ENCODE measurements at places on chromosomes 5 and 9.

DNA sequence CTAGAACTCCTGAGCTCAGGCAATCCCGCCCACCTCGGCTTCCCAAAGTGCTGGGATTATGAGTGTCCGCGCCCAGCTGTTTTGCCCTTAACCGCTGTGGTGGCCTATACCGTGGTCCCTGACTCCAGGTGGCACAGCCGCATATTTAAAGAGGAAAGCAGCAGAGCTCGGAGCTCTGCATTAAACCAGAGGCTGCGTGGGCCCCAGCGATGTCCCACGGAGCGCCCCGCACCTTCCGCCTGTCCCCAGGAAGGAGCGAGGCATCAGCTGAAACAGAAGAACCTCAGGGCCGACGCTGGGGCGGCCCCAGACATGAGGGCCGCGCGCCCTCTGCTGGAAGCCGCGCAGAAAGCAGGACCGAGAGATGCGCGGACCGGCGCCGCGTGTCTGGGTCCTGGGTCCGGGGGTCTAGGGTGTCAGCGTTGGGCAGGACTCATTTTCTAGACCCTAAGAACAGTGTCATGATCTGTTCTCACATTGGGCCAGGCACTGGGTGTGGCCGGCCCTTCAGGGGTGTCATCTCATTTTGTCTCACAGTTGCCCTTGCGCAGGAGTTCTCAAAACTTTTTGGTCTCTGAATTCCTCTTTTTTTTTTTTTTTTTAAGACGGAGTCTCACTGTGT, 37.7 kb downstream of the LAMC3 start:
- DNase-seq = peak; percentile 71

GRCh38 chr9:86788456-86788855, 158.8 kb downstream of the GAS1 start:
- DNase-seq = peak; percentile 90

GRCh38 chr5:134053840-134054338, 49.1 kb upstream of the VDAC1 start:
- DNase-seq = no peak

DNA sequence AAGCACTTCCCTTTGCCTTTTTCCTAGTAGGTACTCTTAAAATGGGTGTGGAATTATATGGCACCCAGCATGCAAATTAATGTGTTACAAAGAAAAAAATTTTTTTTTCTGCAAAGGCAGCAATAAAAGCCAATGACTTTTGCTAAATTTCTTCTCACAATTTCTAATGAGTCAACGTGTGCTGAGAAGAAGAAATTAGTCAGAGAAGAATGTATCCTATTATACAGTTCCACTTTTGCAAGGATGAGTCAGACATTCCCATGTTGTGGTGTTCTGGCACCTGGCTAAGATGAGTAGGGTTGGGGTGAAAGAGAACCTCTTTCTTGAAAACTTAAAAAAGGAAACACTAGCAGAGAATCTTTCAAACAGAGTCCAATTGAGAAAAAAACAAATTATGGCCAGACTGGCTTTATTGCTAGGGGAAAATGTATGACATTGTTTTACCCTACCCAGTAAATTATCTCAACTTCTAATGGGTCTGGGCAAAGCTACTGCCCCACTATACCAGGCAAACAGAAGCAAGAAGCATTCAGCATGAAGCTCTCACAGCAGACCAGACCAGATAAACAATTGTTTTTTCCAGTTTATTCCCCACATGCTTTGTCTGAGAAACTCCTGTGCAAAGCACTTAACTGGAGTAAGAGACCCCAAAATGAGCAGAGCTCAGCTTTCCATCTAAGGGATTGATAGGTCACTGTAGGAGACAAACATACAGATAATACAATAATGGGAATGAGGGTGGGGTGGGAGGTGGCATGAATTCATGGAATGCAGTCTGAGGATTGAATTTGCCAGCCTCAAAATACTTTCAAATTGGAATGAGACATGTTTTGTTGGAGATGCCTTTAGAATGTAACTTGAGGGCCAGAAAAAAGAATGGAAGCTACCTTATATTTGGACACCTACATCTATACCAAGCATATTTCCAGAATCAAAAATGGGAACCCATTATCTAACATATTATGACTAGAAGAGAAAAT, 220.8 kb upstream of the RFX3 start:
- DNase-seq = peak; percentile 83

GRCh38 chr5:81269751-81270393, 31.5 kb upstream of the ZCCHC9 start:
- DNase-seq = no peak

- peak; percentile 47 for DNase-seq
These were observed 24.2 kb downstream of the JADE2 start for GRCh38 chr5:134549714-134550113.

- no peak for DNase-seq
These were observed 135.4 kb downstream of the RGS3 start for GRCh38 chr9:113598883-113599282.

DNA sequence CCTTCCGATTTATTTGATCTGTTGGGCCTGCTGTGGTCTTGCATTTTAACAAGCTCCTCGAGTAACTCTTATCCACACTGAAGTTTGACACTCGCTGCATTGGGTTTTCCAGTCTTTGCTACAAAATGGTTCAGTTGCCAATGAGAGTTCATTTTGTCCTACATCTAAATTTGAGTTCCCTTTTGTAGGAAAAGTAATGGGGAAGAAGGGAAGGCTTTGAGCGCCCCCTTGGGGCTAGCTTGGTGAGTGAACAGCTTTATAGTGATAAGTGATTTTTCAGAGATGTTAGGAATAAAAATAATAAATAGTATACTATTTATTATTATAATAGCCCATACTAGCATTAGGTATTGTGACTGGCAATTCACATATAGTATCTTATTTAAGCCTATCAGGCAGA, 89.9 kb upstream of the GNAQ start:
- DNase-seq = peak; percentile 81

GRCh38 chr5:157356576-157356975, 90.7 kb downstream of the CYFIP2 start:
- no peak for DNase-seq

GRCh38 chr5:83312663-83313062, 158.9 kb upstream of the VCAN start:
- DNase-seq = no peak

DNA sequence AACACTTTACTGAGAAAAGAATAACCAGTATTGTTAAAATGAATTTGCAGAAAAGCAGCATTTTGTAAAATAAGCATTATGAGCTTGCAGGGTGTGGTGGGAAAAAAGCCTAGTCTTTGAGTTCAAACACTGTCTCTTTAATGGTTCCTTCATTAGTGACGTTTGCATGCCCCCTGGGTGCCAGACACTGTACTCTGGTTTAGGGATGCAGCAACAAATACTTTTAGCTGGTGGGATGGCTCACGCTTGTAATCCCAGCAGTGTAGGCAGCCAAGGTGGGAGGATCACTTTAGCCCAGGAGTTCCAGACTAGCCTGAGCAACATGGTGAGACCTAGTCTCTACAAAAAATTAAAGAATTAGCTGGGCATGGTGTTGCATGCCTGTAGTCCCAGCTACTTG, 62.3 kb downstream of the MAST4 start:
- no peak for DNase-seq

DNA sequence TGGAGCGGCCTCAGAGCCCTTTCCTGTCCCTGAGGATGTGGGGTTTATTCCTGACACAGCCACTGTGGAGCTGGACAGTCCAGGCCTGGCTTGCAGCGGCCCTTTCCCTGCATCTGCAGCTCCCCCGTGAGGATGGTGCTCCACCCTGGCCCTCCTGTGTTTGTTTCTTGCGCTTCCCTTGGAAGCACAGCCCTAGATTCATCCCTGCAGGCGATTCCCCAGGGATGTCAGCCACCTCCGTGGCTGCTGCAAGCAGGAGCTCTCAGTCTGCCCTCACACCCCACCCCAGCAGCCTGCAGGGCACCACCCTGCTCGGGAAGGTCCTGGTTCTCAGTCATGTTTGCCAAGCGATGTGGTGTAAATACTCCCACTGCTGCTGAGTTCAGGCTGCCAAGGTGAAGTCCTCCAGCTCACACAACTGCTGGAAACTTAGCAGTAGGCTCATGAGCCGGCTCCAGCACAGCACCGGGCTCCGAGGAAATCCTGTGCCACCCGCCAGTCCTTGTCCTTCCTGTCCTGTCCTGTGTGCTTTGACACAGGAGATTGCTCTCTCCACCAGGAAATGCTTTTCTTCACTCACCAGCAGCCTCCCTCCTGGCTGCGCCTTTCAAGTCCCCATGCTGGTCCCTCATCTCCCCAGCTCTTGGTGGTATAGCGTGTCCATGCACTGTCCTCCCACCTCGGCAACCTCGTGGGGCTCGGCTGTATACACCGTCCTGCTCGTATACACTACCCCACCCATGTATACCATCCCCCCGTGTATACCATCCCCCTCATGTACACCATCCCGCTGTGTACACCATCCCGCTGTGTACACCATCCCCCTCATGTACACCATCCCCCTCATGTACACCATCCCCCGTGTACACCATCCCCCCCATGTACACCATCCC, 16.2 kb downstream of the ROPN1L start:
- DNase-seq = no peak

DNA sequence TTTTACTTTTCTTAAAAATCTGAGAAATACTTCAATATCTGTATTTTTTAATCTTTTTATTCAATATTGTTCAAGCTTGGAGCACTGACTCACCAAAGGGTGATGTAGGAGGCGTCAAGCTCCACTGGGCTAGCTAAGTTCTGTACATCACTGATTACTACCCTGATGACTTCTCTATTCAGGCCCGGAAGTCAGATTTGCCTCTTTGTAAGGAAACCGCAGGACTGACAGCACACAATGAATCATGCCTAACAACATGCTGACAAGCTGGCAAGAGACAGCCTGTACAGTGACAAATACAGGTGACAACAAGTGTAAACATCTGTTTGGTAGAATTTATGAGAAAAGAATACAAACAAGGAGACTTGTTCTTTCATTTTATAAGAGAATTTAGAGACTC, 627.9 kb upstream of the RORB start:
- peak; percentile 91 for DNase-seq

GRCh38 chr9:92961627-92962302, 14.4 kb downstream of the FGD3 start:
- DNase-seq = no peak

DNA sequence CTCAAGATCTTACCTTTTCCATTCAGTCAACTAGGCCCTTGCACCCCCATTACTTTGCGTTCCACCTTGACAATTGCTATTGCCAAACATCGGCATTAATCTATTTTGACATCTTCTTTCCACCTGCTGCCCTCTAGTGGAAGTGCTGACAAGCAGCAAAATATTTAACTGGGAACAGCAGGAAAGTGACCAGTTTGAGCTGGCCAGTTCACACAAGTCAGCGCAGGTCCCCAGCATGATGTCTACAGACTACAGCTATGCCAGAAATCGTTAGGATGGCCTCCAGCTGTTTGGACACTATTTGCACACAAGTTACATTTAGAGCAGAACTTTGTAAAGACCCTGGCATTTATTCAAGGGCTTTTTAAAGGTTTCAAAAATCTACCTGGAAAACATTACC, 160.1 kb downstream of the GHR start:
- DNase-seq = peak; percentile 83

DNA sequence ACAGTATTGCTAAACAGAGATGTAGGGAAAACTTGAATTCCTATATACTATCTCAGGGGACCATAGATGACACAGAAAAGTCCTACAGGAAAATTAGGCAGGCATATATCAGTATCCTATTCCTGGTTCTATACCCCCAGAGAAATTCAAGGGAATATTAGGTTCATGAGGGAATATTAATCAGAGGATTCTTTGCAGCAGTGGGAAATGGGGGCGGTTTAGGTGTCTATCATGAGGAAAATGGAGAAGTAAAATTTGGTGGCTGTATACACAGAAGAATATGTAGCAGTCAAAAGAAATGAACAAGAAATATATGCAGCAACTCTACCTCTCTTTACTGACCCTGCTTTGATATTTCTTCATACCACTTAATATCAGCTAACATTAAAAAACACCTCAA, 20.0 kb downstream of the SPTLC1 start:
- no peak for DNase-seq

- peak; percentile 80 for DNase-seq
These were observed 95.8 kb upstream of the ANKRD55 start for GRCh38 chr5:56328753-56329560.

GRCh38 chr5:118397236-118397635, 591.1 kb downstream of the DTWD2 start:
- no peak for DNase-seq

GRCh38 chr9:14281136-14281795, 32.7 kb downstream of the NFIB start:
- peak; percentile 41 for DNase-seq

GRCh38 chr9:11199335-11199734, 586.5 kb upstream of the PTPRD start:
- no peak for DNase-seq

- DNase-seq = no peak
These were observed 375.7 kb upstream of the ZNF462 start for GRCh38 chr9:106487266-106487665.

DNA sequence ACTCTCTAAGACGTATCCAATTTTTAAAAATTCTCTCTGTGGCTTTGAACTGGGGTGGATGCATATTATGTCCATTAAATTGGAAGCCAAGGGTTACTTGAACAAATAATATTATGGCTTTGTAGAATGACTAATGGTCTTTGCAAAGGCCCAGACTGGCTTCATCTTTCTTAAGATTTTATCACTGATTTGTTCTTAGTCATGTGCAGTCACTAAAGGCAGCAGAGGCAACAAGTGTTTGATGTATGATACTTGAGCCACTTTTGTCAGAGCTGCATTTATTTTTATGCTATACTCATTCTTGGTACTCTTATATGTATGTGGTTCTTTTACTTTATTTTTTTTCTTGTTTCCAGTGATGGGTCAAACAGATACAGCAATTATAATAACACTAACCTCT, 152.2 kb downstream of the NR2F1-AS1 start:
- DNase-seq = peak; percentile 27

GRCh38 chr9:108830272-108830671, 25.5 kb downstream of the ACTL7B start:
- DNase-seq = peak; percentile 25

DNA sequence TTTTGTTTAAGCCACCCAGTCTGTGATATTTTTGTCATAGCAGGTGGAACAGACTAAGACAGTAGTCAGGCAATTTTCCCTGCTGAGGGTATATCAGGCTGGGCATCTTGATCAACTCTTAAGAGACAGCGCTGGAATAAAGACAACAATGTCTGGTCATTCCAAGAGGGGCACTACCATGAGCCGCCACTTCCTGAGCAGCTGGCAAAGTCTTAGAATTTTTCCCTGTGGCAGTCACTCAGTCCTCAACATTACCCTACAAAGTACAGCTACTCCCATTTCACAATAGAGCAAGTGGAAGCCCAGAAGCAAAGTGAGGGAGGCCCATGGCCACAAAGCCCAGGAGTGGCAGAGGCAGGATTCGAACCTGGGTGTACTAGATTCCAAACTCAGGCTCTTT, 74.8 kb downstream of the SH3PXD2B start:
- DNase-seq = no peak

- no peak for DNase-seq
These were observed 13.3 kb downstream of the FGF18 start for GRCh38 chr5:171432583-171433351.
